ENCODE measurements at places on chromosomes 7 and 10. TPM values are rescaled to one million over a fixed set of nuclear protein-coding genes. Genes with fewer than 3 reads are reported as not detected.

- no peak for DNase-seq
These were observed 12.2 kb downstream of the PPA1 start for GRCh38 chr10:70221030-70221429.

- DNase-seq: no peak
These were observed 314.4 kb upstream of the BMPER start for GRCh38 chr7:33590916-33591315.

Gene EIF4H
- total RNA-seq: 246 TPM

- DNase-seq: no peak
These were observed 5.9 kb downstream of the AKR1B1 start for GRCh38 chr7:134452991-134453473.

GRCh38 chr7:36736899-36737211 is 12.6 kb upstream of the AOAH start:
- DNase-seq: peak; percentile 21

GRCh38 chr10:119113751-119114732 is 10.1 kb downstream of the DENND10 start:
- DNase-seq: no peak

DNA sequence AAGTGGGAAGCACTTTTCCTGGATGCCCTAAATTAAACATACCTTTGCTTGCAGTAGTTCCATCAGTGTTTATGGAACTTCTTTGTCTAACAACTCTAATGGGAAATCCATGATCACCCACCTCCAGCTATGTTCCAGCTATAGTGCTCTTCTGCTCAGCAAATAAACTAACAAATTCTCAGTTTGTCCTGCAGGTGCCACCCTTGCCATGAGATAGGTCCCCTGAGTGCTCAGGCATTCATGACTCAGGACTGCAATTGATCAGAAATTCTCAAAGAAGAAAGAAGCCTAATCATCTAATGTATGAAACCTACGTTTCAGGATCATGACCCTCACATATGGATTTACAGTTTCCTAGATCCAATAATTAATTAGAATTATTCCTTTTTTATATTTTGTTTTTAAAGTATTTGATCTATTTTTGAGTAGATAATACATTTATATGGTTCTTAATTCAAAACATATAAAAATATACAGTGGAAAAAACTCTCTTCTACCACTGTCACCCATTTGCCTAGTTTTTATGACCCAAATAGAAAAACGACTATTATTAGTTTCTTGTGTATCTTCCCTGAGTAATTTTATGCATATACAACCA is 48.7 kb upstream of the DYNC1I1 start:
- no peak for DNase-seq

All from naive thymus-derived CD4-positive, alpha-beta T cell (primary cell).